Activated CD4-positive, alpha-beta T cell treated with anti-CD3 and anti-CD28 coated beads, Interleukin-2, amount 50 U/mL, for 48 hours (primary cell): ENCODE measurements at places on chromosomes 1 and 21.

DNA sequence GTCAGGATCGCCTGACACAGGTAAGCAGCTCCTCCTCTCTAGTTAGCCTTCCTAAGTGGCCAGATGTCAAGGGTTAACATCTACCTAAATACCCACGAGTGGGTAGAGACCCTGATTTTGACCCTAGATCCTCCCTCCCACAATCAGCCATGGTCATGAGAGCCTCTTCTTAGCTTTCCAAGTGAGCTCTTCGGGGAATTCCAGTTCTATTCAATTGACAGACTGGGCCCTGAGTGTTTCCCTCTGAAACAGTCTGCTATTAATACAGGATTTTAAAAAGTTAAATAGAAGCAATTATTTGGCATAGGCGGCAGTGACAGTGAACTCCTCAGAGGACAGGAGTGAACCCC lies 28.1 kb downstream of the C2CD2 start:
- no peak for DNase-seq

- DNase-seq = no peak
Measured at GRCh38 chr1:118323246-118323645, 138.2 kb upstream of the SPAG17 start.

DNA sequence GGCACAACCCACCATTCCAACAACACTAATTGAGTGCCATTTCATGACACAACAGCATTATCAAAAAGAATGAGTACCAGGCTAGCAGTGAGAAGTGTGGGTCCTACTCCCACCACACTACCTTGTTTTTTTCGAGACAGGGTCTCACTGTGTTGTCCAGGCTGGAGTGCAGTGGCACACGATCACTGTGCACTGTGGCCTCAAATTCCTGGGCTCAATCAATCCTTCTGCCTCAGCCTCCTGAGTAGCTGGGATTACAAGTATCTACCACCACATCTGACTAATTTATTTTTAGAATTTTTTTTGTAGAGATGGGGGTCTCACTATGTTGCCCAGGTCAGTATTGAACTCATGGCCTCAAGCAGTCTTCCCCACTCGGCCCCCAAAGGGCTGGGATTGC lies 30.7 kb downstream of the CD247 start:
- no peak for DNase-seq

- no peak for DNase-seq
Measured at GRCh38 chr1:173988068-173988467, 34.1 kb downstream of the RC3H1 start.
